T-helper 17 cell (primary cell): ENCODE measurements at places on chromosomes 2 and 18. TPM values are rescaled to one million over a fixed set of nuclear protein-coding genes. Genes with fewer than 3 reads are reported as not detected.

- no peak for DNase-seq
Measured at GRCh38 chr2:85768713-85769112, 14.9 kb downstream of the ATOH8 start.

CCDC74B gene
- 0.99 TPM for total RNA-seq

DNA sequence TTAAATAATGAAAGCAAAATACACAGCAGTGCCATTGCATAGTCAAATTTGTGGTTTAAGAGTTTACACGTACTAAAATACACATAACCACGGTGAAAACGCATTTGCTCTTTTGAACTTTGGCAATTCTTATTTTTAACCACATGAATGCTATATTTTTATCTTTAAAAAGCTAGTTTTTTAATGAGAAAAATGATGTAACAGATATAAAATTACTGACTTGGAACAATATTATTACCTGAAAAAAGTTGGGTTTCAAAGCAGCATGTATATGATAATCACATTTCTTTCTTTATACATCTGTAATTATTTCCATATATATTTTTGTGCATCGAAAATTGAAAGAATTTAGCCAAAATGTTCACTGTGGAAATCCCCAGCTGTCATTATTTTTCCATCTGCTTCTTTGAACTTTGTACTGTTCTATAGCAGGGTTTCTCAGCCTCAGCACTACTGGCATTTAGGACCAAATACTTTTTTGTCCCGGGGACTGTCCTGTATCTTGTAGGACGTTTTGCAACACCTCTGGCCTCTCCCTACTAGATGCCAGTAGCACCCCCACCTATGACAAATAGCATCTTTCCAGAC lies 75.9 kb upstream of the CAB39 start:
- no peak for DNase-seq

BABAM2 gene
- total RNA-seq = 46.0 TPM
